Globus pallidus (tissue), 1 donor: ENCODE measurements at places on chromosomes 6 and 20.

GRCh38 chr6:17015551-17016381 is 86.1 kb upstream of the STMND1 start:
- DNase-seq: no peak

DNA sequence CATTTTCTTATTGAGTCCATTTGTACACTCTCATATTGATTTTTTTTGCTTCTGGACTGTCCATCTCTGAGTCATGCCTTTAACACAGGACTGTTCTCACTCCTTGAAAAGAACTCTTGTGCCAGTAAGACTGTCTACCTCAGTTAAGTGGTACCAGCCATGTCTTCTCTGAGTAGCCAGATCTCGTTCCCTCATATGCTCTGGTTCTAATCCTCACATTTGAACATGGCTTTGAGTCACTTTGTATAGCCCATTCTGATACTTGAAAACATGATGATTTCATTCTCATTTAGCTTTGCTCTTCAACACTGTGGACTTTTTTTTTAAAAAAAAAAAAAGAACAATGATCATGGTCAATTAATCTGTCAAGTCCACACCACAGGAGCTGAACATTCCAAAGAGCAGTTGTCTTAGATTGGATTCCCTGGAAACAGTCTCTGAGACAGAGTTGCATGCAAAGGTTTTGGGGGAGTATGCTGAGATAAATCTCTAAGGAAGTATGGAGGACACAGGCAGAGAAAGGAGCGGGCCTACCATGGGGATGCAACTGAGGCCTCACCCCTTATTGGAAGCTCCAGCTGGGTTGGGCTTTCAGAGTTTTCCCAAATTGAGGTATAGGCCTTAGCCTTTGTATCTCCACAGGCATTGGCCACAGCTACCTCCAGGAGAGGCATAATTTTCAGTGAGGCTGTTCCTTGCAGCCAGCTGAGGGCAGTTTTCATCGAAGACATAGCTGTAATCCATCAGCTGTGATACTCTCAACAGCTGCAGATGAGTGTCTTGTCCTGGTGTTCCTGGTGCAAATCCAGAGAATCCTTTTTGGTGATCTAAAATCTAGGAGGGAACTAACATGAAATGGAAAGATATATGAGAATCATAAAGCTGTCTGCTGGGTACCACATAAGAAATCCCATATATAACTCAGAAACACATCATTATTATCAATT is 6.0 kb upstream of the PTCHD4 start:
- no peak for DNase-seq

- DNase-seq: no peak
These were observed 1.3 kb downstream of the CARMIL1 start for GRCh38 chr6:25280344-25281074.

DNA sequence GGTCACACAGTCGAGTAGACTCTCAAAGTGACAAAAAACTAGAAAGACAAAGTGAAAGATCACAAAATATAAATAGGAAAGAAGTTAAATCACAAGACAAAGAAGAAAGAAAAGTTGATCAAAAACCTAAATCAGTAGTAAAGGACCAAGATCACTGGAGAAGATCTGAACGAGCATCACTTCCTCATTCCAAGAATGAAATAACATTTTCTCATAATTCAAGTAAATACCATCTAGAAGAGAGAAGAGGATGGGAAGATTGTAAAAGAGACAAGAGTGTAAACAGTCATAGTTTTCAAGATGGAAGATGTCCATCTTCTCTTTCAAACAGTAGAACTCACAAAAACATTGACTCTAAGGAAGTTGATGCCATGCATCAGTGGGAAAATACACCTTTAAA is 31.6 kb upstream of the GJA10 start:
- DNase-seq: no peak

GRCh38 chr6:100415768-100416167 is 49.0 kb downstream of the SIM1 start:
- DNase-seq: no peak

GRCh38 chr6:107666084-107666980 is 157.8 kb downstream of the SCML4 start:
- DNase-seq: peak; percentile 44

DNA sequence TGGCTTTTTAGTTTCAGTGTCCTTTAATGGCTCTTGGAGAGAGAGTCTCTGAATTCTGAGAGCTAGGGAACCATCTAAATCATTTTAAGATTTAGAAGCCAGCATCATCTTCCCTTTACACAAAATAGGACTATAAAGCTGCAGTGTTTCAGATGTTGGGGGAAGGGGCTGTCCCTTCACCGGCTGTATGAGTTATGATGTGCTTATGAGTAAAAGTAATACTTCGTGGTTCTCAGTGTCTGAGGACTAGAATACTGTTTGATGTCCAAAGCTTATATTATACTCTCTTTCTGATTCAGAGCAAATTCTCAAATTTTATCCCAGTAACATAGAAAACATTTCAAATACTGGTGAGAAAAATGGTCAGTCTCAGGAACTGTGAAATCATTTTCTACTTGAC is 63.5 kb upstream of the FAM8A1 start:
- no peak for DNase-seq

DNA sequence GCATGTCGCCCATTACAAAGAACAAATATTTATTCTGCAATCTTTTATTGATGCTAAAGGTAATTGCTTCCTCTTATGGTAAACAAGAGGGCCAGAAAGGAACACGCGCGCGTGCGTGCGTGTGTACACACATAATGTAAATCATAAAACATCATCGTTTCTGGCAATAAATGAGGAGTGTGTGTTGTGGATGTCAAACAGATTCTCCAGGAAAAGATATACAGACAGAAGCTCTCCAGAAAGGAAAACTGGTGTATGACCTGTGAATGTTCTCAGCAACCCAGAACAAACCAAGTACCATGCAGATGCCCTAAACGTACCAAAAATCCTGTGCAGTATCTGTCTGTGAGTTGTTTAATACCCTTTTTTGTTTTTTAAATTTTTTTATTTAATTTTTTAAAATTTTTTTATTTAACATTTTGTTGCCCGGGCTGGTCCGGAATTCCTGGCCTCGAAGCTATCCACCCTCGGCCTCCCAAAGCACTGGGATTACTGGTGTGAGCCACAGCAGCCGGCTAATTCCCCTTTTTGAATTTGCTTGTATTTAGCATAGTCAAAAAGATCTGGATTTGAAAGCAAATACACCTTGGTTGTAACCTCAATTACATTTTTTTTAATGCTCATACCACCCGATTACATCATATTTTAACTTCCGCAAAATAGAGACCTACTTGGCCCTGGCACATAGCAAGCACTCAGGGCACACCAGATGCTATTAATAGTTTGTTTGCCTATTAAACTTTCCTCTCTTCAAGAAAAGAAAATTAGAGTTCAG is 909 bp upstream of the NUDT3 start:
- DNase-seq: no peak

DNA sequence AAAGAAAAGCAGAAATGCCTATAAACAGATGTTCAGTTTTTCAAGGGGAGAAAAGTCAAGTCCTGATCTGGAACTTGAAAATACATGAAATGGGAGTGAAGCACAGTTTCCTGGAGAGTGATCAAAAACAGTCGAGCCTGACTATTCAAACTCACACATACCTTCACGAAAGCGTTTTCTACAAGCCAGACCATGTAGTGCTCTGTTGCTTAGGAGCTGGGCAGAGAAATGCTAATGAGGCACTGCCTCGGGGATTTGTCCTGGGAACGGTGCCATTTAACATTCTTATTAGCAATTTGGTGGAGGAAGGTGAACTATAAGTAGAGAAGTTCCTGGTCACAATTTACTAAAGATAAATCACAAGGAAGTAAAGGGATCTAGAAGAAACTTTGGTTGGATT is 5.9 kb downstream of the NHSL1 start:
- DNase-seq: peak; percentile 35

- no peak for DNase-seq
These were observed 58.5 kb downstream of the AHI1 start for GRCh38 chr6:135438907-135439535.

- DNase-seq: no peak
These were observed 60.2 kb upstream of the KCNQ5 start for GRCh38 chr6:72561629-72562028.

DNA sequence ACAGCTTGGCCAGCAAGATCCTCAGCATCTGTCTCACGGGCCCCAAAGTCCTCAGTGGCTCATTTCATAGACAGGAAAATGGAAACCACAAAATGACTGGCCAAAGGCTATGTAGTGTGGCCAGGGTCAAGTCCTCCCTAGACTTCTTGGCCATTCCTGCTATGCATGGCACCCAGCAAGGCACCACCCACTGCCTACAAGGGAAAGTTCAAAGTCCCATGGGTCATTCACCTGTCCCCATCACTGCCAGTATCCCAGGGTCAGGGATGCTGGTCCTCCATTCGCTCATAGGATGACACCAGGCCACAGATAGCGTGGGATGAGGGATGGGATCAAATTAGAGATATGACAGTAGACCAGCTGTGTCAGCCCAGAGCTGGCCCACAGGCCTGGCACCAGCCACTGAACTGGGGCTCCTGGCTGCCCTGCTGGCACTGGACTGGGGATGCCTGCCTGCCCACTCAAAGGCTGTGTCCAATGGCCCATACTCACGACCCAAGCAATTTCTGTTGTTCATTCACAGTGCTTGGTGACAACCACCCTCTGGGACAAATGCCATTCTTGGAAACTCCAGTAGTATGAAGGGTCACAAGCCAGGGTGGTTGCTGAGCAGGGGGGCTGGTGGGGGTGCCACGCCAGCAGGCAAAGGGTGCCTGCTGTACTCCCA is 11.6 kb downstream of the ADISSP start:
- DNase-seq: no peak

DNA sequence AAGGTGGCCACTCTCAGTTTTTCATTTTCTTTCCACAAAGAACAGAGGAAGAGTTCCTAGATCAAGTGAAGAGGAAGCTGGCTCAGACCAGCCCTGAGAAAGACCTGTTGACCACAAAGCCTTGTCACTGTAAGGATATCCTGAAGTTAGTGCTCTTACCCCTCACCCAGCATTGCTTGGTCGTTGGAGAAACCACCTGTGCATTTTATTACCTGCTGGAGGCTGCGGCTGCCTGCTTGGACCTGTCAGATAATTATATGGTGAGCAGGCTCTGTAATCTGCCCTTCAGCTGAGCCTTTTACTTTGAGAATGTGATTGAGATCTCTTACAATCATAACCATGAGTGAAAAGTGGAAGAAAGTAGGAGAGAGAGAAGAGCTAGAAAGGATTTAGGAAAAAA is 21.9 kb downstream of the TREML1 start:
- DNase-seq: no peak
